Fibroblast of pulmonary artery (primary cell): ENCODE measurements at places on chromosomes 12 and 14.
A peak's percentile ranks its signal among the peaks of the same experiment; 100 is the strongest.

GRCh38 chr12:10153271-10154144 lies 18.4 kb downstream of the OLR1 start:
- peak; percentile 73 for DNase-seq

- no peak for DNase-seq
Observed at GRCh38 chr12:113056631-113057488, at the start of gene DTX1. Gene DTX1 (plus strand): TSS chr12:113056730. CDS start chr12:113058193, 1,463 bp downstream.

- peak; percentile 29 for DNase-seq
Observed at GRCh38 chr12:46770501-46771183, 55.2 kb downstream of the SLC38A4 start.

GRCh38 chr14:79100578-79100977 lies 930.4 kb downstream of the NRXN3 start:
- DNase-seq, result no peak

DNA sequence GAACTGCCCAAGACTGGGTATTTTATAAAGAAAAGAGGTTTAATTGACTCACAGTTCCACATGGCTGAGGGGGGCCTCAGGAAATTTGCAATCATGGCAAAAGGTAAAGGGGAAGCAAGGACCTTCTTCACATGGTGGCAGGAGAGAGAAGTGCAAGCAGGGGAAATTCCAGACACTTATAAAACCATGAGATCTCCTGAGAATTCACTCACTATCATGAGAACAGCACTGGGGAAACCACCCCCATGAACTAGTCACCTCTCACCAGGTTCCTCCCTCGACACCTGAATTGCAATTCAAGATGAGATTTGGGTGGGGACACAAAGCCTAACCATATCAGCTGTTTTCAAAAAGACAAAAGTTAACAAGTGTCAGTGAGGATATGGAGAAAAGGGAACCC lies 112.6 kb downstream of the FOXA1 start:
- DNase-seq, result no peak

DNA sequence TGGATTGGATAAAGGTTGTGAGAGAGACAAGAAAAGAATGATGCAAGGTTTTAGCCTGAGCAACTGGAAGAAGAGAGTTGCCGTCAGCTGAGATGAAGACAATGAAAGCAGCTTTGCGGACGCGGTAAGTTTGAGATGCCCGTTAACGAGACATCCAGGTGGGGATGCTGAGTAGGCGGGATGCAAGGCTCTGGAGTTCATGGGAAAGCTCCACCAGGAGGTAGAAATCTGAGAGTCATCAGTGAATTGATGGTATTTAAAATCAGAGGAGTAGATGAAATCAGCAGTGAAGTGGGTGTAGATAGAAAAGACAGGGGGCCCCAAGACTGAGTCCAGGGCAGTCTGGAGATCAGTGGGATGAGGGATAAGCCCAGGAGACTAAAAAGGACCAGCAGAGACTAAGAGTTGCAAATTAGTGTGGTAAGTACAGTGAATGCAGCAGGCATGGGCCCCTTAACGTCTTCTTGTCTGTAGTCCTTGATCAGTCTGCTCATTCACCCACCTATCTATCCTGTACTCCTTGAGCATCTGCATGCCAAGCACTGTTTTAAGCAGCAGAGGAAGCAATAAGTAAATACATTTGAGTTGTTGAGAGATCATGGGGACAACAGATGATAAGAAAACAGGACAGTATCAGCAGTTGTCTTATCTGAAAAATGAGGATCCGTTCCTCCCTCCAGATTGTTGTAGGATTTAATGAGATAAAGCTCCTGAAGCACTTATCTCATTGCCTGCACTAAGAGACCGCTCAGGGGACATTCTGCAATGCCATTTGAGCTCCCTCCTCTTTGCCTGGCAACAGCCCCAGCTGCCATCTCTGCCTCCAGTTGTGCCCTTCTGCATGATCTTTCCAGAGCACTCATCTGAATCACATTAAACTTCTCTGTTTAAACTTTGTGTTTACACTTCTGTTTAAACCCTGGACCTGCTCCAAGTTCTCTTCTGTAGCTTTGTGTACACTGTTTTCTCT lies 91.5 kb downstream of the APAF1 start:
- DNase-seq, result no peak

DNA sequence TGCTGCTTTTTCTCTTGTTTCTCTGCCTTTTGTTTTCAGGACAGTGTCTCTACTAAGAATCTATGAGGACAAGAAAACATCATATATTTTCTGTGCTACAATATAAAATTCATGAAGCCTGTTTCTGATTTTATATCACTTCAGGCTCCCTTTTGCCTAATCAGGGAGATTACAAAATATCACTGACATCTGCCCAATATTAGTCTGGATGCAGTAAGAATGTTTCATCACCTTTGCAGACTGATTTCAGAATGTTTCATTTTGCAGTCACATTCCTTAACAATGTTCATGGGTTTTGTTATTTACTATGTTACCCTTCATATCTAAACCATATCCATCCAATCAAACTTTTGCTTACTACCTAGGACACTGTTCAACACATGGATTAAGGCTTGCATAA lies 491 bp upstream of the CLEC6A start:
- DNase-seq, result no peak

DNA sequence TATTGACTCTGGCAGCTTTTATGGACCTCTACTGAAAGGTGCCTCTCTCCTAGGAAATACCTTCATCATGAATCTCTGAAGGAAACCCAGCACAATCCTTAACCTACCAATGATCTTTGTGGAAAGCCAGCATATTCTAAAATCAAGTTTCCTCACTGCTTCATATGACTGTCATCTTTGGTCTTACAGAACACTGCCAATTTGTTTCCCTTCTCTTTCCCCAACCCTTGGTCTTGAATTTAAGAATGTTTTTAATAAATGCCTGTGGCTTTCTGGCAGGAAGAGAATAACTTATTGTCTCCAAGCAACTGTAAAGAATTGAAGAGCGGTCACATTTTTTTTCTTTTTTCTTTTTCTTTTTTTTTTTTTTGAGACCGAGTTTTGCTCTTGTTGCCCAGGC lies 427.6 kb downstream of the IPO8 start:
- peak; percentile 8 for DNase-seq

GRCh38 chr12:126727218-126728075 lies 1539.5 kb upstream of the TMEM132C start:
- no peak for DNase-seq

- DNase-seq, result no peak
Observed at GRCh38 chr14:90759370-90760077, 56.7 kb downstream of the TTC7B start.

DNA sequence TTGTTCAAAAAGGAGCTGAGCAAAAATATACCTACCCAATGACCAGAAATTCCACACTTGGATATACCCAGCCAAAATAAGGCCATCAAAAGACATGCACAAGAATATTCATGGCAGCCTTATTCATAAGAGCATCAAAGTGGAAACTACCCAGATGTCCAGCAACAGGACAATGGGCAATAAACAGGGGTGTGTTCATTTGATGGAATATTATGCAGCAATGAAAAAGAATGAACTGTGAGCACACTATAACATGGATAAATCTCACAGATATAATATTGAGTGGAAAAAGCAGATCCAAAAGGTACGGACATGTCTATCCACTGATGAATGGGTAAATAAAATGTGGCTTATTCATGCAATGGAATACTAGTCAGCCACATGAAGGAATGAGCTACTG lies 209.2 kb upstream of the LHX5 start:
- no peak for DNase-seq

GRCh38 chr12:131116468-131117117 lies 162.9 kb downstream of the ADGRD1 start:
- peak; percentile 32 for DNase-seq

DNA sequence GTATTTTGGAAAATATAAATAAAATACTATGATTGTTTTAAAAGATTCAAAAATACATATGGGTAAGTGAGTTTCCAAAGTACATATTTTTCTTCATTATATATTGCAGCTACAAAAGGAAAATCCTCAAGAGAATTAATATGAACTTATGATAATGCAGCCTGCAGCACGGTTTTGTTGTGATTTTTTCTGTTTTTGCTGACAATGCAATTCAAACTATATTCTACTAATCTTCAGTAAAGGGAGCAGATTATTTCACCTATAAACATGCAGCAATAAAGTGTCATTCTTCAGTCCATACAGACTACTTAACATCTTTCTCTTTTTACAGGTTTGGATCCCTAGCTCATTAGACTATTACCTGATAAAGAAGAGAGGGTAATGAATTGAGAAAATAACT lies 582.1 kb upstream of the MGAT4C start:
- DNase-seq, result no peak

GRCh38 chr12:24172773-24173066 lies 223.2 kb upstream of the SOX5 start:
- DNase-seq, result no peak

DNA sequence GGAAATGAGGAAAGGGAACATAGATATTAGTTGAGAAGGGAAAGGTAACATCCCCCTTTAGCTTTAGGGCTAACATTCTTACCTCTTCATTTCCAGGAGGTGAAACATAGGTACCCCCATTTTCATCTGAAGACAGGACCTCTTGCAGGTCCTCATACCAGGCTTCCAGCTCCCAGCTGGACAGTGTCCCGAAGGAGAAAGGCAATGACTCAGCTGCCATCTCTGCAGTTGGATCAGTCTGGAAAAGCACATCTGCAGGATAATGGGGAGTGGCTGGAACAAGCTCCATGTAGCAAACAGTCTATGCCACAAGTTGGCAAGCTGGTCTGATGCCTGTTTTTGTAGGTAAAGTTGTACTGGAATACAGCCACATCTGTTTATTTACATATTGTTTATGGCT lies 3.1 kb downstream of the DDIT3 start:
- DNase-seq, result peak; percentile 53

- no peak for DNase-seq
Observed at GRCh38 chr12:7542046-7542445, 38.5 kb upstream of the CD163 start.

- DNase-seq, result no peak
Observed at GRCh38 chr12:55253281-55253680, 8.9 kb downstream of the OR6C74 start.

DNA sequence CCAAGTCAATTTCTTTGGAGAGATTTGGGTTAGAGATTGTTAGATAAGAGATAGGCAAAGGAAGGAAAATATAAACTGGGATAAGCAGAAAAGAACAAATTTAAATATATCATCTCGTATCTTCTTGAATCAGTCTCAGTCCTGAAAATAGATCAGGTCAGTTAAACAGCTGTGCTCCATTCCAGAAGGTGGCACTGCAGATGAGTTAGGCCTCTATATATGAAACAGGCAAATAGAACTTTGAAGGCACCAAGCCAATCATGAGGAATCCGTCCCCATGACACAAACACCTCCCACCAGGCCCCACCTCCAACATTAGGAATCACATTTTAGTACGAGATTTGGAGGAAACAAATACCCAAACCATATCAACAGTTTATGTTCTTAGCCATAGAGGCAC lies 605.5 kb upstream of the USP15 start:
- no peak for DNase-seq

DNA sequence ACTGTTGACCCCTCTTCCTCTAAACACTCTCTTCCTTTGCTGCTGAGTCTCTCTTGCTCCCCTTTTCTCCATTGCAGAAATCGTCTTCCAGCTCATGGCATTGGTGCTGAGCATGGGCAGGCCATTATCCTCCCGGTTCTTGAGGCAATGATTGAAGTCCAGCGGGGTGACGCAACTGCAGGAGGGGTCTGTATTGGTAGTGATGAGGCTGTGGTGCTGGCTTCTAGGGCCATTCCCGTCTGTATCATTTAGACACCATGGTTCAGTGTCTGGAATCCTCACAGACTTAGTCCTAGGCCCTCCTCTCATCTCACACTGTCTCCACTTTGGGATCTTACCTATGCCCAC lies 720 bp upstream of the SLC22A17 start:
- DNase-seq, result no peak

- no peak for DNase-seq
Observed at GRCh38 chr14:65623759-65624158, 211.2 kb downstream of the FUT8 start.

DNA sequence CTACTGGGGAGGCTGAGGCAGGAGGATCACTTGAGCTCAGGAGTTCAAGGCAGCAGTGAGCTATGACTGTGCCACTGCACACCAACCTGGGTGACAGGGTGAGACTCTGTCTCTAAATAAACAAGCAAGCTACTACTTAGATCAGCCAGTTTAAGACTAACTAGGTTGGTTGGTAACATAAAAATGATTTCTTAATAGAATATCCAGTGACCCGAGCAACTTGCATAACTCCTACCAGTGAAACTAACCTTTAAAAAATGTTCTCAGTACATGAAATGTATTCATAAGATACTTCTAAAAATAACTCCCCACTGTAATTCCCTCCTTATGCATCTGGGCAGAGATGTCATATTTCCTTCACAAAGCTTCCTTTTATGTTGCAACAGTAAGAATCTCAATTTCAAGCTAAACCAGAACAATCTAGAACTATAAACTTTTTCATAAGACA lies 15.9 kb downstream of the TAOK3 start:
- DNase-seq, result peak; percentile 86

DNA sequence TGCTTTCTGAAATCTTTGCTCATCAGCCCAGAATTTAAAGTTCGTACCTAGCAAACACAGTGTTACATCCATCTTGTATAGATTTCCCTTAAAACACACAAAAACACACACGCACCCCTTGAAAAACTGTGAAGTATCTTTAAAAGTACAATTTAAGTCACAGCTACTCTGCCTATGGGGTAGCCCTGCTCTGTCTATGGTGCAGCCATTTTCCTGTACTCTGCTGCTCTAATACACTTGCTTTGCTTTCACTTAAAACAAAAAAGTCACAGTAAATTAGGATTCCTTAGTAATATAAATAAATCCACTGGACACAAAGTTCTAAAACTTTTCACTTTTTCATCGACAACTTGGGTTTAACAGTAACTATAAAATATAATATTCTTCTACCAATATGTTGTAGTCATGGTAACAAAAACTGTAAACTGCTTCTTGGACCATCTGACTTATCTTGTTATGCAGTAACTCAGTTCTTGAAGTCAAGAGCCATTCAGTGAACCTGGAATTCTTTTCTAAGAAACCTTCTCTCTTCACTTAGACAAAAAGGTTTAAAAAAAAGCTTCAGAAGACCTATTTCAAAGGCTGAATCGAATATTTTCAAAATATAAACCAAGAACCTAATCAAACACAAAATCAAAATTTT lies 63.5 kb downstream of the MED13L start:
- no peak for DNase-seq

GRCh38 chr12:26358651-26359050 lies 163.3 kb downstream of the SSPN start:
- no peak for DNase-seq

- DNase-seq, result no peak
Observed at GRCh38 chr14:65962952-65963351, 523.2 kb upstream of the CCDC196 start.

- peak; percentile 50 for DNase-seq
Observed at GRCh38 chr12:132310181-132311040, 19.0 kb downstream of the GALNT9 start.

DNA sequence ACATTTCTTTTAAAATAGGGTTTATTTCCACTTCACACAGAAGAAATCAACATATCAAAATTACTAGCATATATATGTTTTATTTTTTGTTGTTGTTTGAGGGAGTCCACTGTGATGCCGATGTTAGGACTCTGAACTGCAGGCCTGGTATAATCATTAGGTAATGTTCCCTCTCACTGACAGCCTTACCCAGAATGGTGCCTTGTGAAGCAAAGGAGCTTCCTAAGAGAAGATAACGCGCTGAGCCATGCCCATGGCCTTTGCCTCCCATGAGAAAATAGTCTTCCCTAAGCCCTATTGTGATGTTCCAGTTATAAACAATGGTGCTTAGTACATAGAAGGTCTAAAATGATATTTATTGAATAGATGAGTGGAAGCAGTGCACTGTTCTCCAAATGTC lies 12.0 kb downstream of the GNG2 start:
- no peak for DNase-seq
